CD4-positive, alpha-beta T cell treated with Interleukin-4 for 4 hours (primary cell): ENCODE measurements at places on chromosomes 13 and 19.

GRCh38 chr19:9000933-9001332 lies 9.3 kb downstream of the MUC16 start:
- DNase-seq, result no peak

GRCh38 chr13:42076309-42076713 lies 27.9 kb downstream of the DGKH start:
- no peak for DNase-seq

DNA sequence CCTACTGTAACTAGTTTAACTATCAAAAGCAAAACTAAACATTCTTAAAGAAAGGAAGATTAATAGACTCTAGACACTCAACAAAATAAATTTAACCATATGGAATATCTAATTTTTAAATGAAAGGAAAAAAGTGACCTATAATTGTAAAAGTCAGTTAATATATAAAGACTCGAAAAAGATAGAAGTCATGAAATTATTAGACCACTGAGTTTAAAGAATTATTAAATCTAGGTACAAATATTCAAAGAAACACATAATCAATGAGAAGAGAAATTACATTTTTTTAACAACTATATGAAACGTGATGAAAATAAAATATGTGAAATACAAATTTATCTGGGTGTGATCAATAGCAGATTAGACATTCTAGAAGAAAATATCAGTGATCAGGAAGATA lies 706.8 kb upstream of the PCDH20 start:
- no peak for DNase-seq

DNA sequence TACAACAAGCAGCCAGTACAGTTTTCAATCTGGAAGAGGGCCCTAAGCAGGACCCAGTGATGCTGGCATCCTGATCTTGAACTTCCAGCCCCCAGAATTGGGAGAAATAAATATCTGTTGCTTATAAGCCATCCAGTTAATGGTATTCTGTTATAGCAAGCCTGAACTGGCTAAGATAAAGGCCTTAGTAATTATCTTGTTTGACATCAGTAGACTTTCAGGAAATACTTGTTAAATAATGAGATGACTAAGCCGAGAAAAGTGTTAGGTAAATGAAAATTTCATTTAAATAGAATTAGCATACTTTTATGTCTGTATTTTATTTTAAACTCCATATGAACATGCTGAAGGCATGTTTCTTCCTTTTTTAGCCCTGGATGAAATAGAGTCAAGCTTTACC lies 188.2 kb downstream of the OLFM4 start:
- DNase-seq, result no peak

GRCh38 chr19:5789886-5790558 lies 941 bp downstream of the DUS3L start:
- no peak for DNase-seq

DNA sequence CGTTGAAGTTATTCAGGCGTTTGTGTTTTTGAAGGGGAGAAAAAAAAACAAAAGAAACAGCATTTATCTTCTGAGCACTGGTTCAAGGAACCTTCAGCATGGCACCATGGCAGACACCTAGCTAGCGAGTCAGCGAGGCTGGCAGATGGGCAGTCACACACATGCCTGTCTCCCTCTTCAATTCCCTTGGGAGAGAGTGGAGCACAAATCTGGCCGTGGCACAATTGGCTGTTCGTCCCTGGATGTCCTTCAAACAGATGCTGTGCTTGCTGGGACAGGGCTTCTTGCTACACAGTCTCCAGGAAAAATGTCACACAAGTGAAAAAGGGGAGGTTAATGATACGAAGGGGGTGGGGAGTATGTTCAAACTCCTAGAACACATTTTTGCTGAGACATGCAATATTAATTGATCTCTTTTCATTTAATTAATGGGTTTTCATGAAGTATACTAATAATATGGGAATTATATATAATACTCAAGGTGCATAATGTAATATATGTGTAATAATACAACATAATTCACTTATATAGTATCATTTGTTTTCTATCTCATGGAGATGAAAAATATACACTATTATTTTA lies 1674.5 kb upstream of the SLC10A2 start:
- DNase-seq, result no peak

- DNase-seq, result no peak
These were observed 456.2 kb downstream of the PCDH20 start for GRCh38 chr13:60959427-60959826.

DNA sequence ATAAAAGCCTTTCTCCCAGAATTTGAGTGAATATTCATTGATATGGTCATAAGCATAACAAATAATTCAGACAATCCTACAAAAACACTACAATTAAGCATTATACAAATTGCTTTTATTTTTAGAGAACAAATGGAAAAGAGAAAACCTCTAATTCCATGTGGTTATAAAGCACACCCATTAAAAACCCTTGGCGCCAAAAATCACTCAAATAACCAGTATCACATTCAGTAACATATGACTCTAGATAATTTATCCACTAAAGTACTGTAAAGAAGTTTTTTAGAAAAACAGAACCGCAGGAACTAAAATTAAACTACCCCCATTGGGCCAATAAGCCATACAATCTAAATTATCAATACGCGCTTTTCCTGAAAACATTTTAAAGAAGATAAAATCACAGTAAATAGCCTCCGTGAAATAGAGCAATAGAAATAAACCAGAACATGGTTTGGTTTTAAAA lies 569 bp downstream of the LCP1 start:
- DNase-seq, result no peak

DNA sequence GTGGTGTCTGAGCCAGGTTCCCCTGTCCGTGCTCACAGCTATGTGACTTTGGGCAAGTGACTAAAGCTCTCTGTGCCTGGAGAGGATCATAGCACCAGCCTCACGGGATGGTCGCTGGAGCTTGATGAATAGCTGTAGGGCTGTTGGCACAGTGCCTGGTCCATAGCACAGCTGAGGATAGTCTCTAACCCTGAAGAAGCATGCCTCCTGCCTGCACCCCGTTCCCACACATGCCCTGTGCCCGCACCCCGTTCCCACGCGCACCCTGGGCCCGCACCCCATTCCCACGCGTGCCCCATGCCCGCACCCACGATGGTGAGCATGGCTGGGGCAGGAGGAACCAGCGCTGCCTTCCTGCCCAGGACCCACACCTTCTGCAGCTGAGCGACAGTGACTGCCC lies 63.7 kb upstream of the F7 start:
- DNase-seq, result no peak
